ENCODE measurements at places on chromosomes 1 and 21. TPM values are rescaled to one million over a fixed set of nuclear protein-coding genes. Genes with fewer than 3 reads are reported as not detected.

The BRDT gene
- not detected for polyA plus RNA-seq

The LZIC gene
- polyA plus RNA-seq: 9.6 TPM

The AMPD1 gene
- not detected for polyA plus RNA-seq

The SV2A gene
- polyA plus RNA-seq: 22.7 TPM

The ZNF496 gene
- 23.2 TPM for polyA plus RNA-seq

The OR10J1 gene
- not detected for polyA plus RNA-seq

The GNG4 gene
- polyA plus RNA-seq: 1.6 TPM

The CHIT1 gene
- not detected for polyA plus RNA-seq

The HMGB4 gene
- polyA plus RNA-seq: not detected

The HUNK gene
- polyA plus RNA-seq: 0.28 TPM

The GPR37L1 gene
- not detected for polyA plus RNA-seq

The C8A gene
- not detected for polyA plus RNA-seq

Measured in SK-N-SH (cell line).